ENCODE measurements at places on chromosomes 16 and 17. TPM values are rescaled to one million over a fixed set of nuclear protein-coding genes. Genes with fewer than 3 reads are reported as not detected.

DNA sequence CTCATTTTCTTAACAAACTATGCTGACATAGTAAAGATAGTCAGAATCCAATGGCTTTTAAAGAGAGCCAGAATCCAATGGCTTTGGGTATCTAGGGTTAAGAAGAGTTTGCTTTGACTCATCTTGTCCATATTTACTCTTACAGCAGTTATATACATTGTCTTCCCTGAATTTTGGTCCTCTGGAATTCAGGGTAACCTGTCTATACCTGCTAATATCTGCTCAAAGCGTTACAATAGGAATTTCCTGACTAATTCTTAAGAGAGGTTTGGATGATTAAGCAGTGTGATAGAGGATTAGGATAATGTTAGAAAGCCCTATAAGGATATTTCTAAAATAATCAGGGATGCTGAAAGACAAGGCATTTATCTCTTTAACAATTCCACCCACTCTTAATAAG lies 2.0 kb upstream of the CDH8 start:
- no peak for DNase-seq

GRCh38 chr17:42918902-42919521 lies 18.4 kb downstream of the G6PC1 start:
- DNase-seq: no peak

GRCh38 chr16:86337138-86337537 lies 173.2 kb upstream of the FOXF1 start:
- no peak for DNase-seq

DNA sequence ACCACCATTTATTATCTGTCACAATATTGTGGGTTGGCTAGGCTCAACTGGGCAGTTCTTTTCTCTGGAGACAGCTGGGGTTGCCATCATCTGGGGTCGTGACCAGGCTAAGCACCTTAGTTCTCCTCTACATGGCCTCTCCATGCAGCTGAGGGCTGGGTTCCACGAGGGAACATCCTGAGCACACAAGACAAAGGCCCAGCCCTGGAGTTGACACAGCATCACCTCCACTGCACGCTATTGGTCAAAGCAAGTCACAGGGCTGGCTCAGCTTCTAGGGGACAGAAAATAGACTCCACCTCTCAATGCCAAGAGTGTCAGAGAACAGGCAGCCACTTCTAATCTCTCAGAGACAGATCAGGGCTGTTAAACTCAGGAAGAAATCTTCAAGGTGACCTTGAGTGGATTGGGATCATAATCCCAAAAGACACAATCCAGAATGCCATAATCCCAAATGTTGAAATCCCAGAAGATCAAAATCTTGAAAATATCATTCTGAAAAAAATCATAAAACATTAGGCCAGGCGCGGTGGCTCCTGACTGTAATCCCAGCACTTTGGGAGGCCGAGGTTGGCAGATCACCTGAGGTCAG lies 13.0 kb upstream of the USP10 start:
- no peak for DNase-seq

Gene CDH13
- total RNA-seq: 111 TPM

All from glomerular endothelial cell (primary cell).